ENCODE measurements at places on chromosomes 7 and 10.

- DNase-seq: no peak
Observed at GRCh38 chr10:116873134-116873533, 23.8 kb downstream of the ENO4 start.

DNA sequence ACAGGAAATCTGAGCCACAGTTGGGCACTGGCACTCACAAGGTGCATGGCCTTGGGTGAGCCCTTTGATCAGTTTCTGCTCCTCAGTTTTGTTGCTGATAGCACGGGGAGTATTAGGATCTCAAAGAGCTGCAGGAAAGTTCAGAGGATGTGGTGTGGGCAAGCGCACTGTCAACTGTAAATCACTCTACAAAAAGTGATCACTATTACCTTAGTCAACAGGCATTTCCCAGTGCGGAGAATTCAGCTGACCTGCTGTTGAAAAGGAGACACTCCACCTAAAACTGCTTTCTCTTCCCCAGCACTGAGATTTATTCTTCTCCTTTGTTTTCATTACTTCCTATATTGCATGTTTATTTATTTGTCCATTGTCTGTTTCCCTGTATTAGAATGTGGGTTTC is 331.0 kb downstream of the PRPF18 start:
- DNase-seq: no peak

- DNase-seq: no peak
Observed at GRCh38 chr10:78992333-78992732, 76.4 kb upstream of the ZMIZ1 start.

DNA sequence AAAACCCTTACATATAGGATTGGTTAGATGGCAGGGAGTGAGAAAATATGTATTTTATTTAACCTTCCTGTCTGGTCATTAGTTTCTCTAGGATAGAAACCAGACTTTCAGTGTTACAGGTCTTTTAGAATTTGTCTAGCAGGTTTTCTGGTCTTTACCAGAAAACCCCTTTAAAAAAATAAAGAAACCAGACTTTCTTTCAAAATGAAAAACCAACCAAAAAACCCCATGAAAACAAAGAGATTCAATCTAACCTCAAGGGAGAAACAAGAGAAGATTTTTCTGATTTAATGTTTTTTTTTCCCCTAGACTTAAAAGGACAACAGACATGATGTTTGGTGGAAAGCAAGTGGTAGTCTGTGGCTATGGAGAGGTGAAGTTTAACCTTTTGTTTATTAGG is 28.7 kb upstream of the STRIP2 start:
- DNase-seq: no peak

DNA sequence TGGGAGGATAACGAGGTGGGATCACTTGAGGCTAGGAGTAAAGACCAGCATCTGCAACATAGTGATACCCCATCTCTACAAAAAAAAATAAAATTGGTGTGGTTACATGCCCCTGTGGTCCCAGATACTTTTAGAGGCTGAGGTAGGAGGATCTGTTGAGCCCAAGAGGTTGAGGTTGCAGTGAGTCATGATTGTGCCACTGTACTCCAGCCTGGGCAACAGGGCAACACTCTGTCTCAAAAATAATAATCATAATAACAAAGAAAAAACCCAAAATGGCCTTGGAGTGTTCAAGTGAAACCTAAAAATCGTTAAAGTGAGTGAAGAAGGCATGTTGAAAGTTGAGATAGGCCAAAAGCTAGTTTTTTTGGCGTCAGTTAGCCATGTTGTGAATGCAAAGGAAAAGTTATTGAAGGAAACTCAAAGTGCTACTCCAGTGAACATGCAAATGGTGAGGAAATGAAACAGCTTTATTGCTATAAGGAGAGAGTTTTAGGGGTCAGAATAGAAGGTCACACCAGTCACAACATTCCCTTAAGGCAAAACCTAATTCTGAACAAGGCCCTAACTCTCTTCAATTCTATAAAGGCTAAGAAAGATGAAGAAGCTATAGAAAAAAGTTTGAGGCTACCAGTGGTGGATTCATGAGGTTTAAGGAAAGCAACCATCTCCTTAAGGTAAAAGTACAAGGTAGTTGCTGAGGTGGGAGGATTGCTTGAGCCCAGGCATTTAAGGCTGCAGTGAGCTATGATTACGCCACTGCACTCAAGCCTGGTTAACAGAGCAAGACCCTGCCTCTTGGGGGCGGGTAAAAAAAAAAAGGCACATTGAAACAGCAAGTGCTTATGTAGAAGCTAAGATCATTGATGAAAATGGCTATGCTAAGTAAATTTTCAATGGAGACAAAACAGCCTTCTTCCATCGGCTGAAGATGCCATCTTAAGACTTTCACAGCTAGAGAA is 45.4 kb upstream of the STOX1 start:
- no peak for DNase-seq

GRCh38 chr10:5958077-5958476 is 19.3 kb downstream of the IL15RA start:
- no peak for DNase-seq

GRCh38 chr10:43128958-43129706 is 9.1 kb upstream of the CSGALNACT2 start:
- DNase-seq: peak; percentile 90

DNA sequence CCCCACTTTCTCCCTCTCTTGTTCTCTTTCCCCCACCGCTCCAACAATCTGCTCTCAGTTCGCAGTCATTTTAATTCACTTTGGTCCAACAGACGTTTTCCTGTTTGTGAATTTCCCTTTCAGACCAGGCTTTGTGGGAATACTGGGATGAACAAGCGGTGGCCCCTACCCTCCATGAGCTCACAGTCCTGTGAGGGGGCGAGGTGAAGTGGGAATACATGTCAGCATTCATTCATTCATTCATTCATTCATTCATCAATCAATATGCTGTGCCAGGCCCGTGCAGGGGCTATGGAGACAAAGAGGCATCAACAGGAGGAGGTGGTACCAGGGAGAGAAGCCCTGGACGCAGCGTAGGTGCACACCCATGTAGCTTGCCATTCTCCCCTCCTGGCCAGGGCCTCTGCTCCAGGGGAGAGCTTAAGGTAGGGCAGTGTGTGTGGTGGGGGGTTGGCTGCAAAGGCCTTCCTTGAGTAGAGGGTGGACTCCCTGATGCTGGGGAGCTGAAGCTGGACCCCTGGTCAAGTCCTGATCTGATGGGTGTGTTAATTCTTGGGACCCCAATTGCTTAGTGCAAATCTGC is 16.1 kb downstream of the PRF1 start:
- DNase-seq: no peak

DNA sequence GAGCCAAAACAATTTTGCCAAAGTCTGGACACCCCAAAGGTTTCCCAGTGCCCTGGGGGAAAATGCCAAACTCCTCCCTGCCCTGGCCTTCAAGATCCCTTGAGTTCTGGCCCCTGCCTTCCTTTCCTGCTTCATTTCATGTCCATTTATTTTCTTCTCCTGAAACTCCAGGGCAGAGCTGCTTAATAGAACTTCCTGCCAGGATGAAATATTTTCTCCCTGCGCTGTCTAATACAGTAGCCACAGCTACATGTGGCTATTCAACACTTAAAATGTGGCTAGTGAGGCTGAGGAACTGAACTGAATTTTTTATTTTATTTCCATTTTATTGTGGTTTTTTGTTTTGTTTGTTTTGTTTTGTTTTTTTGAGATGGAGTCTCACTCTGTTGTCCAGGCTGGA is 49.6 kb downstream of the COL13A1 start:
- DNase-seq: no peak

- no peak for DNase-seq
Observed at GRCh38 chr7:129616530-129616929, 5.0 kb downstream of the NRF1 start.

DNA sequence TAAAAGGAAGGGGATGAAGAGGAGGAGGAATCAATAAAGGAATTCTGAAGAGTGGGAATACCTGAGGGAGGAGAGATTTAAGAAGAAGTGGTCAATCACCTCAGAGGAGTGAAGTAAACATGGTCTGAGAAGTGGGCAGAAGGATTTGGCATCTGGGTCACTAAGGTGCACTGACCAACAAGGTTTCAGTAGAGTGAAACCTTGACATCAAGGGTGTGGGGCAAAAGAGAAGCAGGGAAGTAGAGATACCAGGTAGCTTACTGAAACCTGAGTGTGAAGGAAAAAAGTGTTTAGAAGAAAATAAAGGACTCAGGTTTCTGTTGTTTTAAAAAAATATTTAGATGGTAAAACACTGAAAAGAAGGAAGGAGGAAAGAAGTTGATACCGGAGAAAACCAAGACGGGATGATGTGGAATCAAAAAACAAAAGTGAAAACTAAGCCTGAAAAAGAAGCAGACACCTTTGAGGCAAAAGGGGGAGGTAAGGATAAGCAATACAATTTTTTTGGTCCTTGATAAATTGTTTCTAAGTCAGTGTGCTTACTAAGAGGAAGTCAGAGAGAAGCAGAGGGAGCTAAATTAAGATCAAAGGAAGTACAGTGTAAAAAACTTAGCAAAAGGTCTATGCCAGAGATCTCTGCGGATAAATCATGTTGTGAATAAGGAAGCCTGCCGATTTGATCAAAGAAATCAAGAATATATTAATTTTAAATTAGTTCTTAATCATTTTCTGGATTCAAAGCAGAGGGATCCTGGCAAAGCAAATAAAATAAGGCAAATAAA is 137.2 kb upstream of the GPR22 start:
- no peak for DNase-seq

DNA sequence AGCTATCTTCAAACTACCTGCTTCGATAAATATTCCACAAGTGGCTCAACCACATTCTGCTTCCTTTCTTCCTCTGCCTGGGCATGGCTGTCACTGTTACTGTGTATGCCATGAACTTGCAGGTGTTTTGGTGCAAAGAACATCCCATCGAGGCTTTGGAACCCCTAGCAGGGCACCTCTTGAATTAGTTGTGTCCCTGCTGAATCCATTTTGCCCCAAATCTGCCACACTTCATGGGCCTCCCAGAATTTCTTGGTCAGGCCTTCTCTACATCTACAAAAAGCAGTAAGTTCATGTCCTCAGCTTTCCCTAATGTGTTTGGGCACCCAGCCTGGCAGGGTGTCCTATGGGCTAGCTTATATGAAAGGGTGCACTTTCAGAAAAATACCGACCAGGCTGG is 53.6 kb downstream of the AKR1B1 start:
- DNase-seq: no peak

DNA sequence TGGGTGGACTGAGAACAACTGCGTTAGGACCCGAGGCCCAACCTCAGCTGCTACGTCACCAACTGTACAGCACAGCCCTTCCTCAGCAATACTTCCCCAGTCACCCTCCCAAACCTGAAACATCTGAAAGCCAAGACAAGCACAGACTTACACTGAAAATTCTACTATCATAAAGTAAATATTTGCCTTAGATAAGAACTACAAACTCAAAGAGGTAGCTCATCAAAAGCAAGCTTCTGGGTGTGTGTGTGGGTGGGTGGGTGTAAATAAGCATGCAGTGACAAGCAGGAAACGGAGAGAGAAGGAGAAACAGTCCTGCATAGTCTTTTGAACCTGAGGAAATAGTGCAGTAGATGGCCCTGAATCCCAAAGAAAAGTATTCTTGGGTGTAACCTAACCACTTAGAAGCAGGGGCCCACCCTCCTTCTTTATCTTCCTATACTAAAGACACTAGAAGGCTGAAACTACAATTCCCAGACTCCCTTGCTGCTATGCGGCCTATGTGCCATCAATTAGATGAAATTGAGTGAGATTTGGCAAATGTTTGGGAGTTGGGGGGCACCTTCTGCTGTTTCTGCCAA is 18.7 kb downstream of the SLC25A13 start:
- DNase-seq: no peak

DNA sequence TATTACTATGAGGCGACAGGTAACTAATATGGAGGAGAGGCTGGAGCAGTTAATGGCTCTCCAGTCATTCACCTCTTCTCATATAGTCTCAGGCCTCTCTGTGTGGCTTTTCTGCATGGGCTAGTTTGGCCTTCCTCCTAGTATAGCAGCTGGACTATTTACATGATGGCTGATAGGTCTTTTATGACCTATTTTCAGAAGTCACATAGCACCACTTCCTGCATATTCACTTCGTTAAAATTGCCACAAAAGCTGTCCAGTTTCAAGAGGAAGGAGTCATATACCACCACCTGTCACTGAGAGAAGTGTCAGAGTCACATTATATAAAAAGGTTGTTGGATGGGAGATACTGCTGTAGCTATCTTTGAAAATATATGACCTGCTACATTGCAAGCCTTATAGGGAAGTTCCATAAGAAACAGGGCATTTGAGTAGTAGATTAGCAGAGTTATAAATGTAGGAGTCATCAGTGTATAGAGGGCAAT is 8.0 kb upstream of the DMTF1 start:
- DNase-seq: no peak

GRCh38 chr7:13327669-13328068 is 640.2 kb downstream of the ARL4A start:
- DNase-seq: no peak

DNA sequence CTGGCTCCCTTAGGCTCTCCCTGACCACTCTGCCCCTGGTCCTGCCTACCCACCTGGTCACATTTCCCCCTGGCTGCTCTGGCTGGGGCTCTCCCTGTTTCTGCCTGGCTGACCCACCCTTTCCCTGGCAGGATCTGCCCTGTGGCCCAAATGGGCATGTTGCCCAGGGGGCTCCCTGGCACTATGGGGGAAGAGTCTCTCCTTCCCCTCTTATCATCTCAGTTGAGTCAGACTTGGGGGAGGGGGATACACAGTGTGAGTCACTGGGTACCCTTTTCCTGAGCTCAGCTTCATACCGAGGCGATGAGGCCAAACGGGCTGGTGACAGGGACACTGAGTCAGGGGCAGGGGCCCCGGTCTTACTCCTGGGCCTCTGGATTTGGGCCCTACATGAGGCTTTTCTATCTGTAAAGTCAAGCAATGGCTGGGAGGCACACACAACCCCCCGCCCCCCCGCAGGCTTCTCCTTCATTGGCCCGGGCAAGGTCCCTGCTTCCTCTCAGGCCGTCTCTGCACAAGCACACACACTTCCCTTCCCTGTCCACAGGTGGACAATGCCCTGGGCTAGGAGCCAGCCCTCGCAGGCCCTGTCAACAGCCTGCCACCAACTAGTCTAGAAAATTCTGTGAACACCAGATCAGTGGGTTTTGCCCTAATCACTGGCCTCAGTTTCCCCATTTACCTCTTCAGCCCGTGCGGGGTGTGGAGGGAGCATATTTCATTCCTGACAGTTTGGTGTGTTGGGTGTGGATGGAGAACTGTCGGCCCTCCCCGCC is 627 bp upstream of the FLNC start:
- DNase-seq: no peak

GRCh38 chr10:54749623-54750022 is 51.4 kb downstream of the PCDH15 start:
- DNase-seq: no peak

DNA sequence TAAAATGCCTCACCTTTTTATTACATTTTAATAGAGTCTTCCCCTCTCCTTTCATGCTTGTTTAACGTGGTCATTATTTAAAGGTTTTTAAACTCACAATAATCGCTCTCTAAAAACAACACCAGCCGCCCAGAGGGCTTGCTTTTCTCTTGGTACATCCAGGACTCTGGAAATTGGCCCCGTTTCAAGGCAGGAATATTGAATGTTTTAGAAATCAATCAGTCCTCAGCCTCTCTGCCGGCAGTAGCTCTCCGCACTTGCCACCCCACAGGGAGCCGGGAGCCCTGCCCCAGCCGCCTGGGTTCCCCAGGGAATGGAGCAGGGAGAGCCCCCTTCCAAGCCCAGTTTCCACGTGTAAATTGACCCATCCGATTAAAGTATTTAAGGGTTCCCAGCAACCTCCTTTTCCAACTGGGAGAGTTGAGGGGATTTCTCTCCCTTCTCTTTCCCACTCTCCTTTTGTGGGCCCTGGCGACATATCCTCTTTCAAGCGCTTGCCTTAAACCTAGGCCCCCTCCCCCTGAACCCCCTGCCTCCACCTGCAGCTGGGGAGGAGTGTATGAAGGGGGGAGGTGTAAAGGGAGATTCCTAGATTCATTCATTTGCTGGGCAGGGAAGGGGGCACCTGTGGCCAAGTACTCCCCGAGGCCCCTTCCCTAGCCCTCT is 1.9 kb downstream of the FGF8 start:
- no peak for DNase-seq
